CD8-positive, alpha-beta memory T cell (primary cell): ENCODE measurements at places on chromosomes 11 and 22.

- H3K27ac ChIP-seq, result no peak overlapping the region
- H3K36me3 ChIP-seq, result no peaks in the 10 kb centered on the region
- H3K27me3 ChIP-seq, result no peaks in the 10 kb centered on the region
- DNase-seq, result no peak
- no peak overlapping the region for H3K4me3 ChIP-seq
These were observed 302.4 kb downstream of the MN1 start for GRCh38 chr22:27499121-27499520.

- DNase-seq, result no peak
- no peaks in the 10 kb centered on the region for H3K4me1 ChIP-seq
- H3K4me3 ChIP-seq, result no peak overlapping the region
- no peaks in the 10 kb centered on the region for H3K27me3 ChIP-seq
- no peaks in the 10 kb centered on the region for H3K36me3 ChIP-seq
These were observed 537.9 kb upstream of the FAT3 start for GRCh38 chr11:91686700-91687099.

- H3K27me3 ChIP-seq, result no peaks in the 10 kb centered on the region
- no peak overlapping the region for H3K27ac ChIP-seq
- H3K4me3 ChIP-seq, result no peak overlapping the region
- no peaks in the 10 kb centered on the region for H3K36me3 ChIP-seq
- no peak for DNase-seq
- no peaks in the 10 kb centered on the region for H3K4me1 ChIP-seq
These were observed 560.3 kb upstream of the ANO3 start for GRCh38 chr11:25771605-25772004.

DNA sequence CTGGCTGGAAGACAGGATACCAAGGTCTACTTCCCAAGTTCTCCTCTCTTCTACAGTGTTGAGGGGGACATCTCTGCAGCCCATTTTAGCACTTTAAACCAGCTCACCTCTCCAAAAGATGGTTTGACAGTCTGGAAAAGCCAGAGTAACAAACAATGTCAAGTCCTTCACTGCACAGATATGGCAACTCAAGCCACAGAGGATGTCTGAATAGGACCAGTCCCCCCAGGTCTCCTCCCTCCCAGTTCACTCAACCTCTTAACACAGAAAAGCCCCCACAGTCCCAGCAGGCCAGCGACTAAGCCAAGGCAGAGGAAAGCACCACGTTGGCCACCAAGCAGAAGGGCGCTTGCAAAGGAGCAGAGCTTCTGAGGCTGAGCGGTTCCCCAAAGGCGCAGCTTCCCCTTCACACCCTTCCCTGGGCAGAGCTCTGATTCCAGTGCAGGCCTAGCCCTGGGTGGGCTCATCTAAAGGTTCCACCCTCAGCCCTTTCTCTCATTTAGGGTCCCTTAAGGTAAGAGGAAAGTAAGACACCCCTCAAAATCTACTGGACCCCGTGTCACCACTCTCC, 62.7 kb downstream of the PAK1 start:
- H3K27me3 ChIP-seq, result no peaks in the 10 kb centered on the region
- peaks cover 27% of the 10 kb centered on the region for H3K4me1 ChIP-seq
- peak overlapping the region; percentile 74 for H3K4me3 ChIP-seq
- H3K36me3 ChIP-seq, result no peaks in the 10 kb centered on the region
- peak; percentile 12 for DNase-seq

- no peak for DNase-seq
- H3K27me3 ChIP-seq, result no peaks in the 10 kb centered on the region
- no peak overlapping the region for H3K4me3 ChIP-seq
- H3K27ac ChIP-seq, result no peak overlapping the region
- peaks cover 2% of the 10 kb centered on the region for H3K4me1 ChIP-seq
These were observed 90.0 kb upstream of the PRR5 start for GRCh38 chr22:44611880-44612496.

DNA sequence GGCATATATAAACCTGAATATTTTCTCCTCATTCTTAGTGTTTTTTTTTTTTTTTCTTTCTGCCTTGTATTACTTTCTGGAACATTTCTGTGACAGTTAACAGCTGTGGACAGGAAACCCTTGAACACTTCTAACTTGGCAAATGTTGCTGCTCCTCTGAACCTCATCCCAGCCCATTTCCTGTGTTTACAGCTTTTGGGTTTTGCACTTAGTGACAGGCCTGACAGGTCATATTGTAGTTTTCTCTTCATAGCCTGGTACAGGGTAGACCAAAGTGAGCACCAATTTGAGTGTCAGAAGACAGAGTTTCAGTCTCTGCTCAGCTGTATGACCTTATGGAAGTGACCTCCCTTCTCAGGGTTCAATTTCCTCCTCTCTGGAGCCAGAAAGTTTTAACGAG, 91.6 kb downstream of the STIM1 start:
- peaks cover 98% of the 10 kb centered on the region for H3K4me1 ChIP-seq
- H3K4me3 ChIP-seq, result peak overlapping the region; percentile 54
- peak; percentile 21 for DNase-seq
- H3K36me3 ChIP-seq, result no peaks in the 10 kb centered on the region
- peak overlapping the region; percentile 53 for H3K27ac ChIP-seq
- no peaks in the 10 kb centered on the region for H3K27me3 ChIP-seq

DNA sequence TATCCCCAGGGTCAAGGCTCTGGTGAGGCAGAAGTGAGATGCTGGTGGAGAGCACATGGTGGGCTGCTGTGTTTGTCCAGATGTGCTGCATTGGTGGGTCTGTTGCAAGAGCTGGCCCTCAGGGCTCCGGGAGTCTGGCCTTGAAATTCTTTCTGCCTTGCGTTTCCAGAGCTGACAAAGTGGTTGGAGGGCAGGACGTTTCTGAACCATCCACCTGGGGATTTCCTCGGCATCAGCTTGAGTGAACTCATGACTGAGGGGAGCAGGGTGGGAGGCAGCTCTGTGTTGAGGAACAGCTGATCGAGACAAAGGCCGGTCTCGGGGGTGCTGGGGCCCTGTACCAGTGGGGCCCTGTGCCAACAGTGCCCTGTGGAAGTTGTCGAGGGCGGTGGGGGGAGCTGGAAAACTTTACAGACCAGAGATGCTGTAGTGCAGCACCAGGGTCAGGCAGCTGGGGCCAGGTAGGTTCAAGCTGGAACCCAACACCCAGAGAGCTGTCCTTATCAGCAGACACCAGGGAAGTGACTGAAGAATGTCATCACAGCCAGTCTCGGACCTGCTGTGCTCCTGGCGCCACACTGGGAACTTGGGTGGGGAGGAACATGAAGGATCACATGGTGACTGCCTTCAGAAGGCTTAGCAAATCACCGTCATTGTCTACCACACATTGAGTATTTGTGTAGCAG, 4.9 kb downstream of the TSKU start:
- no peak overlapping the region for H3K27ac ChIP-seq
- peak; percentile 17 for DNase-seq
- no peak overlapping the region for H3K4me3 ChIP-seq
- H3K4me1 ChIP-seq, result no peaks in the 10 kb centered on the region

DNA sequence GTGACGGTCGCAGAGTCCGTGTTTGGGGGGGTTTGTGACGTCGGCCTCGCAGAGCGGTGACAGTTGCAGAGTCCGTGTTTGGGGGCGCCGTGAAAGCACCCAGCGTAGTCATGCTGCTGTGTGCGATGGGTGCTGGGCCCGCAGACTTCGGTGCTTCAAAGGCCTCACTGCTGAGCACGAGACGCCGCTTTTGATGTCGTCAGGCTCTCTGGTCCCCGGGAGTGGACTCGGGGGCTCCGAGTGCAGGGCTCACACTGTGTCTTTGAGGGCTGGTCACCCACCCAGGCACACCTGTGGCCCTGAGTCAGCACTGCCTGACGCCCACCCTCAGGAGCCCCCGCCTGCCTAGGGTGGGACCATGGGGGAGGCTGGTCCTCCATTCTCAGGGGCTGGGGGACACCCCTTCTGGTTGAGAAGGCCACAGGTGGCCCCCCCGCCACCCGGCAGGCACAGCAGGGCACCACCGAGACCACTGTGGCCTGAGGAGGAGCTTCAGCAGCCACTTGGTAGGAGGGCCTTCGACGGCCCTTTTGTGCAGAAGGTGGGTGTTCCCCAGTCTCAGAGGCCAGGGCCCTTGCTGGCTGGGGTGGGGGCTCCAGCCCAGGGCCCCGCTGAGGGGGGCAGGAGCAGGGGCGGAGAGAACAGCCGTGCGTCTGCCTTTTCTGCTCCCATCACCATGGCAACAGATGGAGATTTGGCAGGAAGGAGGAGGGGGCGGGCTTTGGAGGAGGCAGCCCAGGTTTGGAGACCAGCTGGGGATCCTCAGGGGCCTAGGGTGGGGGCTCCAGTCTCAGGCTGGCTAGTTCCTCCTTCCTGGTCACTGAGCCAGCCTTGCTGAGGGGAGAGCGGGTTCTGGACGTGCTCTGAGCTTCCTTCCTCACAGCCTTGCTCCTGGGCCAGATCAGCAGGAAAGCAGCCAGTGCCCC, 20.9 kb downstream of the BRSK2 start:
- no peaks in the 10 kb centered on the region for H3K4me1 ChIP-seq
- H3K27ac ChIP-seq, result no peak overlapping the region
- no peaks in the 10 kb centered on the region for H3K27me3 ChIP-seq
- H3K36me3 ChIP-seq, result no peaks in the 10 kb centered on the region
- no peak for DNase-seq

- DNase-seq, result no peak
- no peak overlapping the region for H3K4me3 ChIP-seq
- peaks cover 7% of the 10 kb centered on the region for H3K4me1 ChIP-seq
These were observed 4.6 kb downstream of the MRGPRX2 start for GRCh38 chr11:19055905-19056304.

- H3K36me3 ChIP-seq, result no peaks in the 10 kb centered on the region
- no peak overlapping the region for H3K27ac ChIP-seq
- no peak overlapping the region for H3K4me3 ChIP-seq
- no peak for DNase-seq
- H3K4me1 ChIP-seq, result no peaks in the 10 kb centered on the region
These were observed 99.3 kb downstream of the TRIM44 start for GRCh38 chr11:35761899-35762298.

DNA sequence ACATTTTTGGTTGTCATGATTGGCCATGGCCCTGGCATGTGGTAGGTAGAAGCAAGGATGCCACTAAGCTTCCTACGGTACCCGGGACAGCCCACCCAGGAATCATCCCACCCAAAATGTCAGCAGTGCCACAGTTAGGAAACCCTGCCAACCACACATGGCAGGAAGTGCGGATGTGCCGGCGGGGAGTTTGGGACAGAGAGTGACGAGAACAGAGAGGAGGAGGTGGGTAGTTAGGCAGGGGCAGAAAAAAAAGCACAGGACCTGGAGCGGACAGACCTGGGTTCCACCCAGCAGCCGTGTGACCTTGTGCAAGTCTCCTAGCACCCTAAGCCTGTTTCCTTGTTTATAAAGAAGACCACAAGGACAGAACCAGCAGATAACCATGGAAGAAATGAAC, 3.3 kb downstream of the SPI1 start:
- DNase-seq, result no peak
- H3K27me3 ChIP-seq, result no peaks in the 10 kb centered on the region
- no peaks in the 10 kb centered on the region for H3K36me3 ChIP-seq
- peaks cover 3% of the 10 kb centered on the region for H3K4me1 ChIP-seq
- H3K27ac ChIP-seq, result no peak overlapping the region

- peak overlapping the region; percentile 19 for H3K27ac ChIP-seq
- no peaks in the 10 kb centered on the region for H3K36me3 ChIP-seq
- no peak overlapping the region for H3K4me3 ChIP-seq
- no peak for DNase-seq
These were observed 2.9 kb upstream of the SERPINH1 start for GRCh38 chr11:75558939-75559843.
